ENCODE measurements at places on chromosomes 3 and 15.

GRCh38 chr3:11904157-11904556, 57.5 kb upstream of the TAMM41 start:
- no peak for DNase-seq

DNA sequence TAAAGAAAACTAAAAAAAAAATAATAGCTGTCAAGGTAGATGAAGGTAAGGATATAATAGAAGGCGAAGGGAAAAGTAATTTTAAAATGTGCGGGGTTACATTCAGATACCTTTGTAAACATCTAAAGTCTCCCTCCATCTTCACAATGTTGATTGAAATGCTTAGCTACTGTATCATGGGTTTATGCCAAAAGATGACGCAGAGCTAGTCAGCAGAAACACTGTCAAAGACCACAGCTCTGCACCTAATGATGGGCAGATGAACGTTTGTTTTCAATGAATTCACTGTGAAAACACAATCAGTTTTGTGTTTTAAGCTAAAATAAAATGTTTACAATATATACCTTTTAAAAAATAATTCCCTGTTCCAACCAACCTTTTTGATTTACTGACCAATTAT, 61.2 kb downstream of the RFTN1 start:
- DNase-seq, result no peak

GRCh38 chr3:43674345-43675085, 16.2 kb upstream of the ABHD5 start:
- DNase-seq, result no peak

DNA sequence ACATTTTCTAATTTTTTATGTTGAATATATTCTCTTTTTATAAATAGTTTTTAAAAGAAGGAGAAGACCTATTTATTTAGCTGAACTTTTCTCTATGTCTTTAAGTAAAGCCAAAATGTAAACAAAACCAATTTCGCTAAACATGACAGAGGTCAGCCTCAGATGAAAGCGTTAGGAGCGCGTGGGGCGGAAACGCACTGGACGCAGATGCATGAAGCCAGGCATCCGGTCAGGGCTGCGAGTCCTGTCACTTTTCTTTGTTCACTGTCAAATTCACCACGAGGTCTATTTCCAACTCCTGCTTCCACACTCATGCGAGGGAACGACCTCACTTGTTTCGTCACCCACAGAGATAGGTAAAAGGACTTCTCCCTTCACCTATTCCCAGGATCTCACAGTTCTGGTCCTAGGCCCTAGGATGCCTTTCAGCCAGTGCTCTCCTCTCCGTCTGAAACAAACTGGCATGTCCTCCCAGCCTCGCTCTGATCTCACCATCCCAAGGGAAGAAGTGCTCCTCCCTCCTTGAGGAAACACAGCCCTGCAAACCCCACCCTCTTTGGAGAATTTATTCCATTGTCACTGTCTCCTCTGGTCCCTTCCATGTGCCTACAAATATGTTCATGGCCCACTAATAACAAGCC, 57.9 kb downstream of the ITGB5 start:
- no peak for DNase-seq

DNA sequence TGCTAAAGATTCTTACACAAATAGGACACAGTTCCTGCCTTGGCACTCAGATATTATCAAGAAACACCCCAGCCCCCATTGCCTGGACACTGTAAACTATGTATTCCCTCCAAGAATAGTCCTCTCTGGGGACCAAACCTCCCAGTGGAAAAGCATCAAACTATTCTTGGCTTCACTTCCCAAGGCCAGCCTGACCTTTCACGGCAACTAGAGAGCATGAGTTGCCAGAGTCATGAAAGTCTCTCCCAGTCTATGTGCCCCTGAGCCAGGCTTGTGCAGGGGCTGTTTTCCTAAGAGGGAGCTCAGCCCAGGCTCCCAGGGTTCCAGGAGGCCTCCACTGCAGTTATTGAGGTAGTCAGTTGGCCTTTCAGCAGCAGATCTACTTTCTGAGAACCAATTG, 251.9 kb upstream of the TGFBR2 start:
- DNase-seq, result no peak

DNA sequence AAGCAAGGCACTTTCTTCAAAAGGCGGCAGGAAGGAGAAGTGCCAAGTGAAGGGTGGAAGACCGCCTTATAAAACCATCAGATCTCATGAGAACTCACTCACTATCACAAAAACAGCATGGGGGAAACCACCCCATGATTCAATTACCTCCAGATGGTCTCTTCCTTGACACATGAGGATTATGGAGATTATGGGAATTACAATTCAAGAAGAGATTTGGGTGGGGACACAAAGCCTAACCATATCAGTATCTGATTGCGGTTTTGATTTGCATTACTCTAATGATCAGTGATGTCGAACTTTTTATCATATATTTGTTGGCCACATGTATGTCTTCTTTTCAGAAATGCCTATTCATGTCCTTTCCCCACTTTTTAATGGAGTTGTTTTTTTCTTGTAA, 549.3 kb upstream of the IL12A start:
- no peak for DNase-seq

- DNase-seq, result no peak
These were observed 64.4 kb upstream of the ETV5 start for GRCh38 chr3:186173224-186173815.

DNA sequence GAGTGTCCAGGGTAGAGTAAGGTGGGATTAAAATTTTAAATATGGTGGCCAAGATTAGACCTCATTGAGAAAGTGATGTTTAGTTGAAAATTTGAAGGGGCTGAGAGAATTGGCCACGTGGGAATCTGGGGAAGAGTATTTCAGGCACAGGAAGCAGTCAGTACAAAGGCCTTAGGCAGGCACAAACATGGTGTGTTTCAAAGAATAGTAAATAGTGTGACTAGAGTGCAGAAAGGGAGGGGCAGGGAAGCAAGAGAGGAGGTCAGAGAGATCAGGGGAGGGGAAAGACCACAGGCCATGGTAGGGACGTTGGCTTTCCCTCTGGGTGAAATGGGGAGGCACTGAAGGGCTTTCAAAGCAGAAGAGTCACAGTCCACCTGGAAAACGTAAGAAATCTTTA, 36.6 kb upstream of the POMGNT2 start:
- no peak for DNase-seq

DNA sequence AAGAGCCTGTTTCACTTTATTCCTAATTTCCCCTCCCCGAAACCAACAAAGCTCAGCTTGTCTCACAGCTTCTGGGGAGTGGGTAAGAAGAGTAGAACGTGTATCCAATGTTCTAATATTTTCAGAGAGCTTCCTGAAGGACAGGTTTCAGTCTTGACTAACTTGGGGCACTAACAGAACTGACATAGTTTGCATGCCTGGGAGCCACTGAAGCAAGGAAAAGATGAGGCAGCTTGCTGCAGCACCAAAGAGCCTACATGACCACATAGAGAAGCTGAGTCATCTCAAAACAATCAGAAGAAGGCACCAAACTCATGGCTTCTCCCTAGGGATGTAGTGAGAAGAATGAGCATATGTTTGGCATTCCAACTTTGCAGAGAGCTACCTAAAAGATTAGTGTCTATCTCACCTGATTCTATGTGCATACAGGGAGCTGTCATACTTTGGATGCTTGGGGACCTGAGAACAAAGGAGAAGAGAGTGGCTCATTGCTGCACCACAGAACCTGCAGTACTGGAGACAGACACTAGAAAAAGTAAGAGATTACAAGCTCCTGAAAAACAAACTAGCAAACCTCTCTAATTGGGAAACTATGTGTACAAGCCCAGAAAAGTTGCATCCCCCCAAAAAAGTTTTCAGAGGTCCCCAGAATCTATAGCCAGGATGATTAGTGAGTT, 86.9 kb downstream of the DCLK3 start:
- DNase-seq, result no peak

GRCh38 chr3:138173769-138174420, 826 bp downstream of the DBR1 start:
- DNase-seq, result no peak

DNA sequence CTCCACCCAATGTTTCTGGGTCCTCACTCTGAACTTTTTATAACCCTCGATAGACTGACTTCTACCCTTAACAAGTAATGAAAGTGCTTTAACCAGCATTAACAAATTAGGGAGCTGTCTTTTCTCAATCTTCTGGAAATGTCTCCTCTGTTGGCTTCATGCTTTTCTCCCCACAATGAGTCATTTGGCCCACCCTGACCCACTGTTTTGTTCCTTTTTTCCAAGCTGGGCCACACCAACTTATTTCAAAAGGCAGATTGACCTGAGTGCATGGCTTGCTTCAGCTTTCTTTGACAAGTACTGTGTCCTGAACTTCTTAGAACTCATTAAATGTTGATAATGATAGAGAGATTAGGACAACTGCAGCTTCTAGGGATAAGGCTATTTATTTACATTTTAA, 199.6 kb upstream of the SEMA6D start:
- no peak for DNase-seq

DNA sequence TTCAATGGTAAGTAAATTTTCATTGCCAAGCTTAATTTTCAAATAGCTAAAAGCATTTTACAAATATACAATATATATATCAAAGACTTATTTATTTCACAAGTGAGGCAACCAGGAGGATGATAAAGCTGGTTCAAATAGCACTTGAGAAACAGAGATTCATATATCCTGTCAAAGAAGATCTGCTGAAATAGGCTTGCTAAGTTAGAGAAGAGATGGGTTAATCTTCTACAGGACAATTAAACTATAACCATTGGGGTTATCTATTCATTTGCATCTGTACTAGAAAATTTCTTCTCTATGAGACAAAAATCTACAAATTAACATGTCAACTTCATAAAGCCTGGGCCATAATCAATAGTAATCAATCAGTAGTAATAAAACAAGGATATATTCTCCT, 637.7 kb upstream of the UBE2E2 start:
- DNase-seq, result no peak

DNA sequence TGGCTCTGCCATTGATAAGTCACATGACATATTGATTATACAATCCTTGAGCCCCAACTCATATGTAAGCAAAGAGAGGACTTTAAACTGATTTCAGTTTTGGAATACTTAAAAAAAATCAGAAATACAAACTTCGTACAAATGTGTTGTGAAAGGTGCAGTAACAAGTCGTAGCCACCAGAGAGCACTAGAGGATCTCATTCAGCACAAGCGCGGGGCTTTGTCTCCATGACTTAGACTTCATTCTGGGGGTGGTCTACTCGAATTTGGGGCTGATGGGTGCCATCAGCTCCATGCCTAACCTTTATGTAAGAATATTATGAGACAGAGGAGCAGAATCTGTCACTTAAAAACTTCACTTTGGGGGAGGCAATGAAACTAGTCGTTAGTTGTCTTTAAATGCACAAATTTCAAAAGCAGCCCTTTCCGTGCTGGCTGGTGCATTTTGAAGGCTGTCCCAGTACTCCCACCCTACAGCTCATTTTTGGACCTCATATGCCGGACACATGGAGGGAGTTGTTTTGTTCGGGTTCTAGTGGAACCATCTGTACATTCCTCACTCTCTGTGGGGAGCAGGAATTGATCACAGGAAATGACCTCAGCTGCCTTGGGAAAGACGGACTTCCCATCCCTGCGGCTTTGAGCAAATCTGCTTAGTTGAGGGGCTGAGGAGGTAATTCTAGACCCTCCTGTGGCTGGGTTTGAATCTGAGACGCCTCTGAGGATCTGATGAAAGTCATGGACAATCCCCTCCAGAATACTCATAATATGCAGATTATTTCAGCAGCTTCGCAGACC, 27.5 kb upstream of the MASP1 start:
- peak; percentile 43 for DNase-seq

- no peak for DNase-seq
These were observed 31.7 kb upstream of the RAB11A start for GRCh38 chr15:65837301-65838294.

GRCh38 chr3:52121813-52122212, 32.4 kb downstream of the POC1A start:
- DNase-seq, result no peak

GRCh38 chr15:78651930-78652615, 11.1 kb upstream of the CHRNB4 start:
- DNase-seq, result no peak

GRCh38 chr15:101482526-101483371, 6.8 kb downstream of the PCSK6 start:
- no peak for DNase-seq

- DNase-seq, result no peak
These were observed 164.3 kb upstream of the NUDT16 start for GRCh38 chr3:131217296-131217741.

DNA sequence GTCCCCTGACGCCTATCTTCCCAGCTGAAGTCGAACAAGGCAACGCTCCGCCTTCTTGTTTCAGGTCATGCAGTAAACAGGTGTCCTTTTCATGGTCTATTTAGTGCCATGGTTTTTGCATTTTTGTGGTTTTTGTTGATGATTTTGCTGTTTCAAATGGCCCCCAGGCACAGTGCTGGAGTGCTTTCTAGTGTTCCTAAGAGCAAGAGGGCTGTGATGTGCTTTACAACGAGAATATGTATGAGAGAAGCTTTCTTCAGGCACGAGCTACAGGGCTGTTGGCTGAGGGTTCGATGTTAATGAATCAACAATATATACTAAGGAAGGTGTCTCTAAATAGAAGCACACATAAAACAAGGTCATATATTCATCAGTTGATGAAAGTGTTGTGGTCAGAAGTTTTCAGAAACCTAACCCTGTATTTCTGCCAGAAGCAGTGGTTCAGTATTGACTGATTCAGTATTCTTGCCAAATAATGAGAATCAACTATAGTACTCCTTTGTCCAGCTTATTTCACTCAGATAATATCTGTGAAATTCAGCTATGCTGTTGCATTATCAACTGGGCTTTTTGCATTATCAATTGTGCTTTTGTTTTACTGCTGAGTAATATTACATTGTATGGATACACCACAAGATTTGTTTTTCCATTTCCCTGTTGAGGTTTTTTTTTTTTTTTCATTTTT, 18.5 kb downstream of the LIMD1 start:
- DNase-seq, result no peak

DNA sequence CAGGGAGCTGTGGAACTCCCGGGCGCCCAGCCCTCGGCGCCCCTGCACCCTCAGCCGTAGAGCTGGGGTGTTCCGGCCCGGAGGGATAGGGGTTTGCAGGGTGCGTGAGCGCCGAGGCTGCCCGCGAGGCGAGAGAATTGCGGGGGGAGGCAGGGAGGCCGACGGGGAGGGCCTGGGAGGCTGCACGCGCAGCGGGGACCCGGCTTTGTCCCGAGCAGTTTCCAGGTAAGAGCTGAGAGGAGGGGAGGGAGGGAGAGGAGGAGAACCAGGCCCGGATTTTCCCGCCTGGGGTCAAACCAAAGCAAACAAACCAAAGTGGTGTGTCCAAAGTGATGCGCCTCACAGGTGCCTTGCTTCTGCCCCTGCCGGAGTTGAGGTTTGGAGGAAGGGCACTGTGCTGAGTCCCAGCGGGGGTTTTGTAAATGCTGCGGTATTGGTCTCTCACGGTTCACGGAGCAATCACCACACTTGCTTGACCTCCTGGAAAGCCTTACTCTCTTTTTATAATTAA, 146.4 kb downstream of the TJP1 start:
- no peak for DNase-seq

GRCh38 chr15:76330080-76330680, 6.4 kb upstream of the ISL2 start:
- no peak for DNase-seq

DNA sequence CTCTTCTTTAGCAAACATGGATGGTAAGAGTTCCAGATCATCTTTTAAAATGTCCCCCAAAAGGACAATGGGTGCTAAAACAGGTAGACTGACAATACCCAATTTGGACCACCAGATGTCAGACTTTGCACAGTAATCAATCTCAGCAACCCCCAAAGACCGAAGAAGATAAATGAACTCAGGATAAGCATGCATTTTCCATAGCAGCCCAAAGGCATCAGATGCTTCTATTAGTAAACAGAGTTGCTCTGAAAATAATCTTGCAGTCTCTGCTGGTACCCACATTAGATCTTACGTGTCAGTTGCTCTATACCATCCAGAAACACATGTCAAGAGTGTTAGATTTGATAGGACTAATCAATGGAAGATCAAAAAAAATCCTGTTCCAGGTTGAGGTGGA, 20.6 kb downstream of the MYH15 start:
- DNase-seq, result peak; percentile 37

Data from femur (tissue), 1 donor.